ENCODE measurements at places on chromosomes 3 and 15. TPM values are rescaled to one million over a fixed set of nuclear protein-coding genes. Genes with fewer than 3 reads are reported as not detected.

Gene SLC9A9
- 46.2 TPM for total RNA-seq

Gene GABRG3
- 1.5 TPM for total RNA-seq

Gene ISLR
- total RNA-seq = 110 TPM

DNA sequence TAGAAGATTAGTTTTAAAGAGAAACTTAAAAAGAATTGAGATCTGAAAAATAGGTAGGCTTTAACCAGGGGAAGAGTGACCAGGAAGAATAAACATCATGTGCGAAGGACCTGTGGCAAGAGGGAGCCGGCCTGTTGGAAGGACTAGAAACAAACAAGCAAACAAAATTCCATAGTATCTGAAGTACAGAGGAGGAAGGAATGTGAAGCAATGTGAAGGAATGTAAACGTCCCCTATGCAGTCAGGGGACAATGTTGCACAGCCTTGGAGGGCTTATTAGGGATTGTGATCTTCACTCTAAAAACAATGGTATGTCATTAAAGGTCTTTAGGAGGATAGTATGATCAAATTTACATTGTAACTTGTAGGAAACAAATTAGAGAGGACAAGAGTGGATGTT lies 84.4 kb upstream of the PLCL2 start:
- DNase-seq = no peak

GRCh38 chr3:152452318-152452717 lies 183.6 kb downstream of the MBNL1 start:
- no peak for DNase-seq

Gene LYZL4
- total RNA-seq = not detected

Gene BLM
- 7.8 TPM for total RNA-seq

- DNase-seq = peak; percentile 26
Measured at GRCh38 chr3:73292220-73292619, 230.8 kb downstream of the EBLN2 start.

- DNase-seq = no peak
Measured at GRCh38 chr15:69536726-69537512, 84.3 kb downstream of the RPLP1 start.

Gene GNAT1
- not detected for total RNA-seq

DNA sequence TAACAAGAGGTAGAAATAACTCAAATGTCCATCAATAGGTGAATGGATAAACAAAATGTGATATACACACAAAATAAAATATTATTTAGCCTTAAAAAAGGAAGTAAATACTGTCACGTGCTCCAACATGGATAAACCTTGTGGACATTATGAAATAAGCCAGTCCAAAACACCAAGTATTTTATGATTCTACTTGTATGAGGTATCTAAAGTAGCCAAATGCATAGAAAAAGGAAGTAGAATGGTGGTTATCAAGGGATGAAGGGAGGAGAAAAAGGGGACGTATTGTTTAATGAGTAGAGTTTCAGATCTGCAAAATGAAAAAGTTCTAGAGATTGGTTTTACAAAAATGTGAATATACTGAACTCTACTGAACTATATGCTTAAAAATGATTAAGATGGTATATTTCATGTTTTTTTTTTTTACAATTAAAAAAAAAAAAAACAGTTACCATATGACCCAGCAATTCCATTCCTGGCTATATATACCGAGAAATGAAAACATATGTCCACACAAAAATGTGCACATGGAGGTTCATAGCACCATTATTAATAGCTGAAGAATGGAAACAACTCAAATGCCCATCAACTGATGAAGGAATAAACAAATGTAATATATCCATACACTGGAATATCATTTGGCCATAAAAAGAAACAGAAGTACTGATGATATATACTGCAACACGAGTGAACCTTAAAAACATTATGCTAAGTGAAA lies 29.1 kb upstream of the MAP6D1 start:
- DNase-seq = no peak

- DNase-seq = no peak
Measured at GRCh38 chr3:153026026-153026425, 136.0 kb upstream of the RAP2B start.

DNA sequence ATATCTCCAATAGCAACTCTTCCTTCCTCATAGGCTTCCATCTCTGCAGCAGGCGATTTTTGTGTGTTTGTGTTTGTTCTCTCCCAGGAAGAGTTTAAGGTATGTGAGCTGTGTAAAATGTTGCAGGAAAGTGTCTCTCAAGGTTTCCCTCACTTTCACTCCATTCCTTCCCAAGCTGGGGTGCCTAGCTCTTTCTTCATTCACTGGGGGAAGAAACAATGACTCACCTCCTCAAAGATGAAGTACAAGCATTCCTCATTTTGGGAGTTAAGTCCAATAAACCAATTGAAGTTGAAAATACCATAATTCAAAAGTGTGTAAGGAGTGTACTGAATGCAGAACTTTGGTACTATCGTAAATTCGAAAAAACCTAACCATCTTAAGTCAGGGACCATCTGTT lies 422.7 kb upstream of the CFAP20DC start:
- no peak for DNase-seq

Gene TMEM158
- 1.7 TPM for total RNA-seq

Gene PLAAT1
- 0.90 TPM for total RNA-seq

GRCh38 chr3:101243285-101244211 lies 76.8 kb downstream of the IMPG2 start:
- DNase-seq = no peak

Gene EXD1
- total RNA-seq = not detected

DNA sequence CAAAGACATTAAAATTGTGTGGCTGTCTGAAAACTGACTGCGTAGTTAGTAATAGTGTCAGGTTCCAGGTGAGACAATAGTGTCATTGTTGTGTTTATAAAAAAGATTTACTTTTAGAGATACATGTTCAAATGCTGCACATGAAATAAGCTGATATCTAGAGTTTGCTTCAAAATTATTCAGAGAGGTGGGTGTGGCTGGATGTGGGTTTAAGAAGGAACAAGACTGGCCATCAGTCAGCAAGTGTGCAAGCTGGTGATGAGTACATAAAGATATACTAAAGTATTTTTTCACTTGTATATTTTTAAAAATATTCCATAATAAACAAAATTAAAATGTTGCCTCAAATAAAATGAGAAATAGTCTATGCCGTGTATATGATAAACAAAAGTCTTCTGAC lies 190.6 kb downstream of the ARRDC4 start:
- DNase-seq = no peak

DNA sequence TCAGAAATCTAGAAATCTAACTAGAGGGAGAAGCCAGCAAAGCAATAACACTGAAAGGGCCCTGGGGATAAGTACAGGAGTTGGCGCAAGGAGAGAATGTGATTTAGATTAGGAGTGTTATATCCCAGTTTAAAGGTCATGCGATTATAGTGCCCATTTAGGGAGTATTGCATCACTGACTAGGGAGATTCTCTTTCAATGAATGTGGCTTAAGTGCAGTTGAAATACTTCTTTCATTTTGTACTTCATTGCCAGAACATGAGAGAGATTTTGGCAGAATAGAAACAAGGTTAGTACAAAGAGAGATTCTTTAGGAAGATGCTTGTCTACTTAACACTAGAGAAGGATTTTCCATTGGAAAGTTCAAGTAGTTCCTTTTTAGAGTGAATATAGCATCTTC lies 13.9 kb downstream of the ROBO2 start:
- DNase-seq = no peak

DNA sequence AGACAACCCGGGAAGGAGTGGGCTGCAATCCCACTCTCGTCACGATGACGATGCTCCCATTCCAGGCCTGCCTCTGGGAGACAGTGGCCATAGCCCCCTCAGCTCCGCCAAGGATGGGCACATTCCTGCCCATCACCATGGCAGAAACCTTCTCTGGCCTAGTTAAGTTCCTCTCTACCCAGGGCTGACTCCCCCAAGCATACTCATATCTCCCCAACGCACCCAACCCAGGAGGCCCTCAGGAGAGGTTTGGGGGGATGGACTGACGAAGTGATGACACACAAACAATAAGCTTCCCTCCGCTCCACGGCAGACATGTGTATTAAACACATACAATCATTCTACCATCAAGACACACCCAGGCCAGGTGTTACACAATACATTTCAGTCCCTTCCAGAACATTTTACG lies 60.1 kb downstream of the VGLL4 start:
- no peak for DNase-seq

- DNase-seq = no peak
Measured at GRCh38 chr3:140384876-140385275, 293.0 kb upstream of the TRIM42 start.

Gene DUOXA1
- total RNA-seq = 12.3 TPM

- no peak for DNase-seq
Measured at GRCh38 chr15:74235962-74236361, at the start of gene CCDC33. CCDC33 (plus strand) TSS chr15:74236326; CDS start chr15:74236720, 394 bp downstream.
